ENCODE measurements at places on chromosomes 16 and 17.

GRCh38 chr17:55903028-55903690 is 152.3 kb downstream of the PCTP start:
- DNase-seq, result no peak

DNA sequence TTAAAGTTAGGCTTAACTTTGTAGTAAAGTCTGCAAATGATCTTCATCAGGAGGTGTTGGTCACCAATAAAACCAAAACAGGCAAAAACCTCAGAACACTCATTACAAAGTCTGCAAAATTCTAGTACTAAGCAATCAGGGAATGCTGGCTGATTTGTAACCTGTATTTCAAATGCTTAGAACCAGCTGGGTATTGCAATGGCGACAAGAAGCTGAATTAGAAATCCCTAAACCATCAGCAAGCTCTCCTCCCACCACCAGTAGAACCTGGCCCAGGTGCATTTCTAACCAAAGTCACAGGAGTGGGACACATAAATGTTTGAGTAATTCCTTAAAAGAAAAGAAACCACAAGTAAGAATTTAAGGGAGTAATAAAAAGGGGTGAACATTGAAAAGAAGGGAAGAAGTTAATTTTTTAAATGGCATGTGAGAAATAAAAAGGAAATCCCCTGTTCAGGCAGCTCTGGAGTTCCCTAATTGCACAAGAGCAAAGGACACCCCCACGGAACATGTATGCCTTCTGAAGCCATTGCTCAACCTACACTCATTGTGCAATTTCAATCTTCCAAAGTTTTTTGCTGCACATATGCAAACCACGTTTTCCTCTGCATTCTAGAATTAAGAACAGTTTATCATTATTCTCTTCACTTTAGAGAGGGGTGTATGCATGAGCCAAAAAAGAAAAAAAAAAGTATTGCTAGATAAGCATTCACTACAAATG is 102.9 kb downstream of the HIC1 start:
- no peak for DNase-seq

GRCh38 chr16:56451753-56452689 is 667 bp downstream of the OGFOD1 start:
- DNase-seq, result no peak

DNA sequence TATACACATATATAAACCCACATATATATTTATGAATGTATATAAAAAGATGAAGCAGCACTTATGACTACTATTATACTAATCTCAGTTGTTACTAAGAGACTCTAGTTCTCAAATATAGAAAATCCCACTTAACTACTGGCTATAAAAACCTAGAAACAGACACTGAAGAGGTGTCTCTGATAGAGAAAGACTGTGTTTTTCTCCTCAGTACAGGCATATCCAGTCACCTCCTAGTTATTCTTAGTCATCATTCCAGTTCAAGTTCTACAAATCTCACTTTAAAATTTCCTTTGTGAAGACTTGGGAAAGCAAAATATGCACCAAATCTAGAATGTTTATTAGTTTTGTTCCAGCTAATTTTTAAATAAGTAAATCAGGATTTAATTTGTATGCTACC is 93.9 kb downstream of the STH start:
- no peak for DNase-seq

- no peak for DNase-seq
Measured at GRCh38 chr16:1073262-1073558, 663 bp downstream of the SSTR5 start.

DNA sequence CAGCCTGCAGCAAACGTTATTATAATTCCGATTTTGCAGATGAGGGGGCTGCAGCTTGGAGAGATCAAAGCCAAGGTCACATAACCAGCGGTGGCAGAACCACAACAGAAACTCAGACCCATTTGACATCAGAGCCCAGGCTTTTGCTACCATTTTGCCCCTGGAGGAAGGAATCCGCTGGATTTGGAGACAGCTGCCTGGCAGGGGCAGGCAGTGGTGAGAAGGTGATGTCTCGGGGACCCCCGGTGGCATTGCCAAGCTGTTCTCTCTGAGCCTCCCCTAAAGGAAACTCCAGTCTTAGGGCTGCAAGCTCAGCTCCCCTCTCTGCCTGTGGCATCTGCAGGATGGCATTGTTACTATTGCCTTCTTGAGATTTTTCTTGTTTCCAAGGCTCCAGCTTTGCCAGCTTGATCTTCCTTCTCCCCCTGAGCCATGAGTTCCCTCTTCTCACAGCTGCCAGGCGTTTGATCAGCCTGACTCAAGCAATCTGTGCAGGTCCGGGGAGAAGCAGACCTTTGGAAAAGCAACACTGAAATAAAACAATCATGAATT is 40.8 kb downstream of the AIPL1 start:
- DNase-seq, result no peak

GRCh38 chr17:12616161-12616560 is 49.5 kb upstream of the MYOCD start:
- DNase-seq, result no peak

GRCh38 chr17:57718878-57719277 is 26.2 kb downstream of the CCDC182 start:
- no peak for DNase-seq

DNA sequence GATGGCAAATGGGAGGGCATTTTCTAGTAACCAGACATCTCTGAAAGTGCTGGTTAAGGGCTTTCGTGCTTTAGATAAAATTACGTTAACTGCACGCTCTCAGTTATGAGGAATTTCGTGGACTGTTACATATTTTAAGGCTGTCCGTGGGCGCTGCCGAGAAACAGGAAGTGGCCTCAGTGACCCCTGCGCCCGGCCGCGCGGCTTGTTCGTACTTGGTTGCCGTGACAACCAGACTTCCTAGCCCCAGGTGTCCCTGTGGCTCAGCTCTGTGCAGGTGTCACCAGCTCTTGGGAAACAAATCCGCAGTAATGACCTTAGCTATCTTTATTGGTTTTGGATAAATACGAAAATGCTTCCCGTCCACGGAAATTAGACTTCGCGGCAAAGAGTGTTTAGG is 52.7 kb downstream of the LMF1 start:
- DNase-seq, result no peak

GRCh38 chr17:68097161-68097805 is 61.7 kb downstream of the KPNA2 start:
- DNase-seq, result no peak

DNA sequence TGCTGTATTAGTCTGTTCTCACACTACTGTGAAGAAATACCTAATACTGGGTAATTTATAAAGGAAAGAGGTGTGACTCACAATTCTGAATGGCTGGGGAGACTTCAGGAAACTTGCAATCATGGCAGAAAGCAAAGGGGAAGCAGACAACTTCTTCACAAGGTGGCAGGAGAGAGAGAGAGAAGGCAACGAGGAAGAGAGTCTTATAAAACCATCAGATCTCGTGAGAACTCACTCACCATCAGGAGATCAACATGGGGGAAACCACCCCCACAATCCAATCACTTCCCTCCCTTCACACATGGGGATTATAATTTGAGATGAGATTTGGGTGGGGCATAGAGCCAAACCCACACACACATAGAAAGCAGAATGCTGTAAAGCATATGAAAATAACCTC is 896.2 kb downstream of the CDH11 start:
- no peak for DNase-seq

DNA sequence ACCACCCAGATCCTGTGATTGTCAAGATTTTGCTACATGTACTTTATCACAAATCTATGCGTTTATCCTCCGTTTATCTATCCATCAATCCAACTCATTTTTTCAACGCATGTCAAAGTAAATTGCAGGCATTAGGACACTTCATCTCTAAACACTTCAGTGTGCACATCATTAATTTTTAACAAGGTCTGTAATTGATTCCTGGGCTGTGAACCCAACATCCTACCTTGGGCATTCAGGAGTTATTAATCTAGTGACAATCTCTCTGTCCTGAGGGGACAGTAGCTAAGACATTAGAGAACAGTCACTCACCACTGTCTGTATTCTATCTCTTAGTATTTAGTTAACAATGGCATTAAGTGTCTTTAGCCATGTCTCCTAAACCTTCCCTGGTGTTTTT is 264.7 kb downstream of the SOX9 start:
- DNase-seq, result no peak

DNA sequence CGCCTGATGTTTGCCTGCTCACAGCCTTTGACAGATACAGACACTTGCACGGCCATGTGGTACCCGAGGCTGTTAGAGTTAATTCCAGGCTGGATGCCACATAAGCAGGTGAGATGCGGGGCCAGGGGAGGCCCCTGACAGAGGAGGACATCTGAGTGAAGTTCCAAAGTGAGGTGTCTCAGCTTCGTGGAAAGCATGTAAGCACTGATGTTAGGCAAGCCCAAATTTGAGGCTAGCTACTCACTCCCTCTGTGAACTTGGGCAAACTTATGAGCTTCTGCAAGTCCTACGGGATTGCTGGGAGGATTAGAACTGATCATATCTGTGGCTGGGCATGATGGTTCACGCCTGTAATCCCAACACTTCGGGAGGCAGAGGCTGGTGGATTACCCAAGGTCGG is 39.3 kb upstream of the MARCHF10 start:
- DNase-seq, result no peak

DNA sequence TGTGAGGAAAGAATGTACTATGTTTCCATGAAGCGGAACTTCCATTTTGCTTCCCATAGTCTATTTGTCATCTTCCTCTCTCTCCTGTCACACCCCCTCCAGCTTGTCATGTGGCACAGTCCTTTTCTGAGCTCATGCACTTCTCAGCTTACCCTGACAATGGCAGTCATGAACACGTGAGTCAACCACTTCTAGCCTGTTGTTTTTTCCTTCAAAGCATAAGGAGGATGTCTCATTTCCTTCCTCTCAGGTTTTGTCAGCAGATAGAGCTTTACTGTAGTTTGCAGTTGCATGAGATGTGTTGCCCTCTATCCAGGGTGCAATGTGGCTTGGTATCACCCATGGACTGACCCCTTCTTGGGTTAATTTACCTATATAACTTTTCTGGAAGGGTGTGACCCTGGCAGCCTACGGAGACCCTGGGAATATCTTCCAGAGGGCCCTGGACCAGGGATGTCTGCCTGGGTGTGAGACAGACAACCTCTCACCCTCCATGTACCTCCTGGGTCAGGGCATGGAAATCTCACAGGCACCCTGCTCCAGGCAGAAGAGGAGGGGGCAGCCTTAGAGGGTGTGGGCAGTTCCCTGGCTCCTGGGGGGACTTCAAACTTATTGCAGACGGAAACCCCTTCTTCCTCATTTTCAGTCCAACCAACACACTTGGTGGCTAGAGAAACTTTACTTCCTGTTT is 4.0 kb upstream of the ZNF267 start:
- DNase-seq, result peak; percentile 59

DNA sequence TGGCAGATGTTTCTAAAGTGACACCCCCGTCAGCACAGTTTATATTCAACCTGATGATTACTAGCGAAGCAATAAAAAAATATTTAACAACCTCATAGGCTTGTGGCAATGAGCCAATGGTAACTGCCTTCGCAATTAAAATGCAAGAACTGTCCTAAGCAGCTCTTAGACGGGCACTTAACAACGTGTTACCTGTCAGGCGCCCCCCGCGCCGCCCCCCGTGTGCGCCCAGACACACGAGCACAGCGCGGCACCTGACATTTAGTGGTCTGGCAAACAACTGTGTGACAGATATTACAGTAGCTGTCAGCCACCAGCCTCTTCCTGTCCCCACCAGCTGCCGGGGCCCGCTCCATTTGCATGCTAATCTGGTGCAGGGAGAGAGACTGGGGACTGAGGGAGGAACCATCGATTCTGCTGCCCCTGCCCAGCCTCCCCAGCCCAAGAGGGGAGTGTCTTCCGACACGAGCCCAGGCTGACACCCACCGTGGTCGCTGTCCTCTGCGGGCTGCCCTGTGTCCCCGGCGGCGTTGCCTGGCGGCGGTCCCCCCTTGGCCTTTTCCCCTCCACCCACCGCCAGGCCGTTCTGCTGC is 12.7 kb downstream of the NDUFAF8 start:
- DNase-seq, result no peak

DNA sequence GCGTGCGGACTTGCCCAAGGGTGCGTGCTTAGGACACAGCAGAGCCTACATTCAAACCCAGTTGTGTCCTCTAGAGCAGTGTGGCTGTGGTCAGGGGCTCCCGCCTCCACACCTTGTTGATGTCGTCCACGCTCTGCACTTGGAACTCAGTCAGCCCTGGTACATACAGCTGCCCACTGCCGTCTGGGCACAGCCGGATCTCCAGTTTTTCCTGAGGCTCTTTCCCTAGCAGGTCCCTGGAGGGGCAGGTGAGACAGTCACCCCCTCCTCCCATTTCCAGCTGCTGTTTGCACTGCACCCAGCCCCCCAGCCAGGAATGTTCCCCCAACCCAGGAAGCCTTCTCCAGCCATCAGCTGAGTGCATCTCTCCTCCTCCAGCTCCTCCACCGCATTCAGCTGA is 25.7 kb downstream of the KATNB1 start:
- DNase-seq, result no peak

DNA sequence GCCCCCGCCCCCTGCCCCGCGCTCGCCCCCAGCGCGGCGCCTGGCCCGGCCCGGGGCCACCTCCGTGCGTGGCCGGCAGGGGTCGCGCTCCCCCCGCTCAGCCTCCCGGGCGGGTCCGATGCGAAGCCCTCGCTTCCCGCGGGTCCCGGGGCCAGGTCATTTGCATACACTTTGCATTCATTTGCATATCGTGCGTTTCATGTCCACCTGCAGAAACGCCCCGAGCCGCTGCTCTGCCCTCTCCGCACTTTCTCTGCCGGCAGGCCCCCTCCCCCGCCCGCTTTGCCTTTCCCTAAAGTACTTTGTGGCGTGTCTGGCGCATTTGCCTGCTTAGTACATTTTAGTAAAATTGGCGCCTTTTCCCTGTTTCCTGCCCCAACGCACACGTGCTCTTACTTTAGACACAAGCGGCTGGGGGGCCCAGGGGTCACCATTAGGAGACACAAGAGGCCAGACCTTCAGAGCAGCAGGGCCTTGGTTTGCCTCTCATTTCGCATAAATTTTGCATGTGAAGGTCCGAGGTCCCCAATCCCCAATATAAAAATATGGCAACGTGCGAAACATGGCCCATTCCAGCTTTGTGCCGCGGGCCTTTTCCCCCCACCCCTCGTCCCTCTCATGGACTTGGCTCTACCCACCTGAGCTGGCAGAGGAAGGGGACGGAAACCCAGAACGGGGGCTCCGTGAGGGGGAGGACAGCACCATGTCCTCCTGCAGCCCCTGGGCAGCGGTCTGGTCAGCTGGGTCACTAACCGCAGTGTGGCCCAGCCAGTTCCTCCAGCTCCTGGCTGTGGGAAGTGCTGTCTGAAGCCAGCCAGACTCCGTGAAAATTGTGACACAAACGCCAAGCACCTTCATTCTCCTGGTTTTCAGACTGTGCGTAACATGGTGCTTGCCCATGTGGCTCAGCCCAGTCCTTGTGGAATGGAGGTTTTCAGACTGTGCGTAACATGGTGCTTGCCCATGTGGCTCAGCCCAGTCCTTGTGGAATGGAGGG is 34.8 kb downstream of the CBFA2T3 start:
- peak; percentile 40 for DNase-seq
